ENCODE measurements at places on chromosomes 12 and 14. TPM values are rescaled to one million over a fixed set of nuclear protein-coding genes. Genes with fewer than 3 reads are reported as not detected.

DNA sequence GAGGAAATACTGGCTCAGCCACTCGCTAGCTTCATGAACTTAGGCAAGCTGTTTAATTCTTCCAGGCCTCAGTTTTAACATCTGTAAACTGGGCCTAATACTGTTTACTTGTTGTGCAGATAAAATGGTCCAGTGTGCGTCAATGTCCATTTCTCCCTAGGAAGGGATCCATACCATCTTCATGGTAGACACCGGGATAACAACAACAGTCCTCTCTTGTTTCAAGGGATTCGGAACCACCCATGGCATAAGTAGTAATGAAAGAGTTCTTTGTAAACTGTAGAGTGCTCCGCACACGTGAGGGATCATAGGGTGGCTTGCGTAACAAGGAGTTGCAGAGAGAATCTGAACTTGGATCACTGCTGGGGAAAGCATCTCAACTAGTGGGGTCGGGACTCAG, 17.3 kb upstream of the CHGA start:
- DNase-seq, result no peak

GRCh38 chr14:91857614-91858013, 9.7 kb downstream of the TC2N start:
- DNase-seq, result no peak

The IAPP gene
- not detected for total RNA-seq

The TAS2R14 gene
- total RNA-seq, result 0.23 TPM

The RBP5 gene
- total RNA-seq, result 2.1 TPM

- DNase-seq, result no peak
Observed at GRCh38 chr14:95190346-95190840, 33.1 kb upstream of the DICER1 start.

DNA sequence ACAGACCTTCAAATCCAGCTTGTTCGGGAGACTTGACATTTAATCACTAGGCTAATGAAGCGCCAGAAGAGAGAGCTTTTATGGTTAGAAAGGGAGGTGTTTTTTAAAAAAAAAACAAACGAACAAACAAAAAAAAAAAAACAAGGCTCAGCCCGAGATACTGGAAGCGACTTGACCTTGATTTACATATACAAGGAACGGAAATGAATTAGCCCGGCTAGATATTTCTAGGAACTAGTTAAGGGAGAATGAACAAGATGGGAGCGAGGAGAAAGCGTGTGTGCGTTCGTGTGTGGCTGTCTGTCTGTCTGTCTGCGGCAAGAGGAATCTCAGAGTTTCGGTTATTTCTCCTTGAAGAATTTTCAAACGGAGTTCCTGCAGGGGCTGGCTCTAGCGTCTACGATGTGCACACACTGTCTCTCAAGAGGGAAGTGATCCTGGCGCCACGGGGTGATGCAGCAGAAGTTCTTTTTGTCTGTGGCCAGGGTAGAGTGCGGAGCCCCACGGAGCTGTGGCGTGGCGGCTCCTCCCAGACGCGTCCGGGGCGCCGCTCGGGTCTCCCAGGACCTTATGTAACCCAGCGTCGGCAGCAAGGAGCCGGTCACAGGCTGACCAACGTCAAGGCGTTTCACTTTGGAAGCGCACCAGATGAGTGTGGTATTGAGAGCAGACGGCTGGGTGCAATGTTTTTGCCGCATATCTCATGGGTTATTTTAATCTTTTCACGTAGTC, 18.8 kb downstream of the SOCS2 start:
- DNase-seq, result peak; percentile 88

GRCh38 chr12:79645235-79645630, 45.5 kb downstream of the PAWR start:
- no peak for DNase-seq

GRCh38 chr12:6827437-6827911, 733 bp upstream of the P3H3 start:
- peak; percentile 90 for DNase-seq

DNA sequence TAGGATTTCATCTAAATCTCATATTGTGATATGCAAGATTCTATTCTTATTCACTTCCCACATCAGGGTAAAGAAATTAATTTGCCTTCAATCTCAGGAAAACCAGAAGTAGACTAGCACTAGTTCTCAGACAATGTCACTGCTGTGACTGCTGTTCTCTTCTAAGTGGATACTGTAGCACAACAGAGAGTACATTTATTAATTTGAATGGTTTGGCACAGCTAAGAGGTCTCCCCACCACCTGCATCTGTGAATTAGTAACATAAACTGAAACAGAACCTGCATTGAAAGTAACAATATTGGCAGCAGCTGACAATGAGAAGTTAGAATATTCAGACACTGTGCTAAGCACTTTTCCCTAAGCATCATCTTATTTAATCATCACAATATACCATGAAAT, 253.1 kb downstream of the PDZRN4 start:
- no peak for DNase-seq

The TTC7B gene
- total RNA-seq, result 30.2 TPM

- no peak for DNase-seq
Observed at GRCh38 chr14:90620568-90621077, 195.6 kb downstream of the TTC7B start.

The IRAK3 gene
- 6.5 TPM for total RNA-seq

The RIPK3 gene
- total RNA-seq, result 13.4 TPM

- DNase-seq, result no peak
Observed at GRCh38 chr12:113054948-113055486, 1.5 kb upstream of the DTX1 start.

GRCh38 chr12:69688021-69688420, 11.1 kb downstream of the BEST3 start:
- DNase-seq, result no peak

GRCh38 chr14:92706386-92706785, 42.0 kb downstream of the LGMN start:
- no peak for DNase-seq

DNA sequence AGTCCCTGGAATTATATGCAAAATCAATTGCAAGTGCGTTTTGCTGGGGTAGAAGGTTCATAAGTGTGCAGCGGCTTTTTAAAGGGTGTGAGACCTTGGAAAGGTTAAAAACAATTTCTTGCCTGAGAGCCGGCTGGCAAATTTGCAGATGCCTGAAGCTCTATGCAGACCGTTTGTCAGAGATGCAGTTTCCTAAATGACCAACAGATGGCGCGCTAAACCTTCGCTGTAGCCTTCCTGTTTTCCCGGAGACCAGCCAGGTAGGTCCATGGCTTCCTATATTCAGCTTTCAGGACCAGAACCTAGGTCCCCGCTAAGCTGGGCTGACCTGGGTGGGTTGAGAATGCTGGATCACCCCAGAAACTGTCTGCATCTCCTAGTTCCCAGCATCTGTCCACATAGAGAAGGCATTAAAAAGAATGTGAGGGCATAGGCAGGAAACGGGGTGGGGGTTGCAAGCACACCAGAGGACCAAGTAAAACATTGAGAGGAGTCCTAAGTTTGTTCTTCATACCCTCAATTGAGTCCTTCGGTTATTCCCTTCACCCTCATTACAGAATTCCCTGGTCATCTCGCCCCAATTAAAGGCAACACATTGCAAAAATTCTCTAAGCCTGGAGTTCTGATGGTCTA, 5.7 kb upstream of the NOS1 start:
- DNase-seq, result peak; percentile 73

DNA sequence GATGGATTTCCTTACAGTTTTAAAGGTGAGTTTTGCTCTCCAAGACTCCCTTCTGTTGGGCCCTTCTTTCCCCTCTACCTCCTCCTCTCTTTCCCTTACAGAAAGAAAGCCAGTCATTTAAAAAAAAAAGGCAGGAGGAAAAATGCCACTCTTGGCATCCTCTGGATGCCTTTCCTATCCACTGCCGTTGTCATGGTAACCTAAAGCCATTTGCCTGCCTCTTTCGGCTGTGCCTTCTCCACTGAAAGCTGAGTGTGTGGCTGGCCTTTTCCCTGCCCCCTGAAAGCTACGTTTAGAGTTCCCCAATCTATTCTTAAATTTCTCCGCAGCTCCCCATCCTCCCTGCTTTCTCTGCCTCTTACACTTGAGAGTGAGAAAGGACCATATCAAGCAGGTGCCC, 67.1 kb downstream of the TUNAR start:
- no peak for DNase-seq

GRCh38 chr12:11759494-11759878, 110.0 kb downstream of the ETV6 start:
- DNase-seq, result no peak

DNA sequence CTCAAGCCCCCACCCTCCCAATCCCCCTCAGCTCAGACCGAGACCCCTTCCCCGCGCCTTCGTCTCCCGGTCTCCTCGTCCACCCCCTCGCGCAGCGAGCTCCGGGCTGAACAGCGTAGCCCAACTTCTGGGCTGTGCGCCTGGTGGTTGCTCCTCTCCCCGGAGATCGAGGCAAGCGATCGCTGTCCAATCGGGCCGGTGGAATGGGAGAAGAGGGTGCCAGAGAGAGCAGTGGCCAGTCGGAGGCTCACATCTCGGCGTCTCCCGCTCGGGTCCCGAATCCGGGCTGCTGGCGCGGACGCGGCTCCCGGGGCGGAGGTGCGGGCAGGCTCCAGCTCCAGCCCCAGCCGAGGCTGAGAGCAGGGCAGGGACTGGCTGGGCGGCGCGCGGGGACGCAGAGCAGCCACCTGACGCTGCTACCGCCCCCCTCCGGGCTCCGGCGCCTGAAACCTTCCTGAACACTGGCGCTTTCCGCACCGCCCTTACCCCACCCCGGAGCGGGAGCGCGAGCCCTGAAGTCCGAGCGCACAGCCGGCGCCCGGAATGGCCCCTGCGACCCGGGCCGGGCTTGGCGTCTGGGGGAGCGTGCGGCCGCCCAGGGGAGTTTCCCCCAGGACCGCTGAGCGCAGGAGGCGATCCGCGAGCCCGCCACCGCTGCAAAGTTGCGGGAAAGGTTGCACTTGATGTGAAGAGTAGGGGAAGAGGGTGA, 508 bp upstream of the KCNH5 start:
- DNase-seq, result no peak

DNA sequence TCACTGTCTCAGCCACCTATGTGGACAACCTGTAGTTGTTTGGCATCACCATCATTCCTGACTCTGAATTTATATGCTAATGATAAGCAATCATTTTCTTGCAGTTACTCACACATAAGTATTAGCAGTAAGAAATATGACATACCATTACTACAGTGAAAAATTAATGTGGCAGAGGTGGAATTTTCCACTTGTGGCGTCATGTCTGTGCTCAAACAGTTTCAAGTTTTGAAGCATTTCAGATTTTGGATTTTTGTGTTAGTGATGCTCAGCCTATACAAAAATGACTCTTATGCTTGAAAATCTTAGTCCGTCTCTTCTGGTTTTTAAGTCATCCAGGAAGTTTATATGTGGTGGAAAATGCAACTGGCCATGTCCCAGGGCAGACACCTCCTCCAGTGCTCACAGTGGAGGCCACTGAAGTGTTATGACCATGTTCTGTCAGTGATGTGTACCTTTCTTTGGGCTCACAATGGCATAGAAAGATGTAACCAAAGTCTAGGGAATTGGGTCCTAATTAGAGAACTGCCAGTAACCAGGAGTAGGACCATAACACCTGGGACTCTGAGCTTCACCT, 220.6 kb downstream of the SYT1 start:
- no peak for DNase-seq

Data from suprapubic skin (tissue), 4 donors.